Stimulated activated CD8-positive, alpha-beta memory T cell treated with anti-CD3 and anti-CD28 coated beads, Interleukin-15, amount 100 ng/mL, for 4 hours (primary cell): ENCODE measurements at places on chromosomes 12 and 14.

GRCh38 chr14:80664576-80664975, 277.0 kb downstream of the CEP128 start:
- no peak for DNase-seq

GRCh38 chr12:17810399-17810798, 279.6 kb downstream of the RERGL start:
- DNase-seq: no peak

DNA sequence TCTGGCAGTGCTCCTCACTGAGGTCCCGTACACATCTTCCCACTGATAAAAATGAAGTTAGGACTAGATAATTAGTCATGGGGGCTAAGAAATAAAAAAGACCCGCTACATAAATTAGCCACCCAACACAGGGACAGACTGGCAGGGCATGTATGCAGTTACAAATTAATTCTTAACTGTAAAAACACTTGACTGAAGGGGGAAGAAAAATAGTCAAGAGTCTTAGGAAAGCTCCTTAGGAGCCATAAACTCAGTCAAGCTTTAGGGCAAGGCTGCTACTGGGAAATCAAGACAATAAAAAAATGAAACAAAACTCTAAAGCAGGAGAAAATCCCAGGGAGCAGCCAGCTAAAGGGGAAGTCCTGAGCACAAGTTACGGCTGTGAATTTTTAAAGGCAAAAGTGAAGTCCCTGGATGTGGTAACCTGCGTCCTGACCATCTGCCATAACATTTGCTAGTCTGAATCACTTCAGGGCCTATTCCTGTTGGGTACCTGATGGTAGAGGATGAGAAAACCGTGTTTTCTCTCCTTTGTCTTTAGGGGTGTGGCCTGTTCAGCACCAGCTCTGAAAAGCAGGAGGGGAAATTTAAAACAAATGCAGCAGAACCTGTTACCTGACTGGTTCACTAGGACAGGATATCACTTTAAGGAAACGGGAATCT, 7.5 kb upstream of the NPFF start:
- DNase-seq: no peak

DNA sequence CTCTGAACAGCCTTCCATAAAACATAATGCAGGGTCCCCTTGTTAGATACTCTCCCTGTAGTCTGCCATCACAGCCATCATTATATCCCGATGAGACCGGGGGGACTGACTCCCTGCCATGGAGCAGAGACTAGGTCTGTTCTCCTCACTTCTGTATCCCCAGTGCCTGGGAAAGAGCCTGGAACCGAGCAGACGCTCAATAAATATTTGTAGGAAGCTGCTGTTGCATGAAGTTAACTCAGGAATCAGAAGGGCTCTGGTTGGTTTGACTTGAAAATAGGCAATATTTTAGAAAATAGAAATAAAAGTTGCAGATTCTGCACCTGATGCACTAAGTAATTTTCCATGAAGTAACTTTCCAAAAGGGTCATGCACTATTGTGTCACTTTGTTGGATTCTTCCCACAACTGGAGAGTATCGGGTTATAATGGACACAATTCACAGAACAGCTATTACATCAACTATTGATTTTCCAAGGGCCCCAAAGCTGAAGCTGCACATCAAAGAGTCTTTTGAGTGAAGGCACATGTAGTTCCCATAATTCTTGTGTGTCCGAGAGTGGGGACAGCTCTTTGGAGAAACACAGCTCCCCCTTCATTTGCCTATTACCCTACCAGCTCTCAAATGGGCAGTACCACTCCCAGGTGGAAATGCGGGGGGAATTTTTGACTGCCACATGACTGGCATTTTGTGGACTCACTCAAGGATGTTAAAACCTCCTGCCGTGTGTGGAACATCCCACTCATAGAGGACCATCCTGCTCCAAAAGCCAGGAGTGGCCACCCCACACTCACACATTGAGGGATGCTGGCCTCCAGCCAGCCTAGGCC, 18.8 kb downstream of the CLMN start:
- no peak for DNase-seq
